ENCODE measurements at places on chromosomes 5 and 9. TPM values are rescaled to one million over a fixed set of nuclear protein-coding genes. Genes with fewer than 3 reads are reported as not detected.

Gene ANKRA2
- 12.6 TPM for total RNA-seq

Gene ANKRD18B
- 13.8 TPM for total RNA-seq

Gene JMY
- total RNA-seq, result 13.9 TPM

Gene CDX1
- total RNA-seq, result not detected

Gene TLR4
- total RNA-seq, result 0.17 TPM

Gene C9orf50
- not detected for total RNA-seq

DNA sequence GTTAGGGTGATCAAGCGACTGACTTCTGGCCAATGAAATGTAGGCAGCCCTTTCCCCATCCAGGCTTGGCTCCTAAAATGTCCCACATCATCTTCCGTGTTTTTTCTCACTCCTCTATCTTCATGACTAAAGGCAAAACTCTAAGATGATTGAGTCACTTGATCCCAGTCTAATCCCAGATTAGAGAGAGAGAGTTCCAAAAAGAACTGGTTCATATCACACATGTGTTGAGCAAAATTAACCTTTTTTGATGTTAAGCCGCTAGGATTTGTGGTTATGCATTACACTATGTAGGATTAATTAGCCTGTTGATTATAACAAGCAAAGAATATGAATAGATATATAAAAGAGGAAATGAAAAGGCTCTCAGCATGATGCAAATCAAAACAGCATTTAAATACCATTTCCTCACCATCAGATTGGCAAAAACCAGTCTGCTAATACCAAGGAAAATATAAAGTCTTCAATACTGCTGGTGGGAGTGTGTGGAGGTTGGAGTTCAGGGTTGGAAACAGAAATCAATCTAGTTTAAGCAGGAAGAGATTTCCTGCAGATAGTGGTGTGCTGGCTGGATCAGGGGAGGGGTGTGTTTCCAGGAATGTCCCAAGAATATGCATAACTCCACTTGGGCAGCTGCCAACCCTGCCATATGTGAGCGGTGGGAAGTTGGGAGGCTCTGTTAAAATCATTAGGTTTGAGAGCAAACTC is 187.6 kb upstream of the S1PR3 start:
- no peak for DNase-seq

GRCh38 chr5:150516011-150516410 is 8.1 kb downstream of the NDST1 start:
- DNase-seq, result no peak

DNA sequence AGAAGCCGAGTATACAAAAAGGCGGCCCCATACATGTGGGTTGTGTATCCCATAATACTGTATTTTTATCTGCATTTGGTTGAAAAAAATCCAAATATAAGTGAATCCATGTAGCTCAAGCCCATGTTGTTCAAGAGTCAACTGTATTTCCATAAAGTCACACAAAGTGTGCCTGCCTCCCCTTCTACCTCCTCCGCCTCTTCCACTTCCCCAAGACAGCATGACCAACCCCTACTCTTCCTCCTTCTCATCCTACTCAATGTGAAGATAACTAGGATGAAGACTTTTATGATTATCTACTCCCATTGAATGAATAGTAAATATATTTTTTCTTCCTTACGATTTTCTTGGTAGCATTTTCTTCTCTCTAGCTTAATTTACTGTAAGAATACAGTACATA is 92.7 kb downstream of the RFX3 start:
- no peak for DNase-seq

GRCh38 chr5:66582499-66583165 is 13.6 kb upstream of the MAST4 start:
- no peak for DNase-seq

- no peak for DNase-seq
Measured at GRCh38 chr5:152592416-152592815, 187.3 kb upstream of the NMUR2 start.

- no peak for DNase-seq
Measured at GRCh38 chr5:68804343-68804742, 289.5 kb upstream of the SLC30A5 start.

DNA sequence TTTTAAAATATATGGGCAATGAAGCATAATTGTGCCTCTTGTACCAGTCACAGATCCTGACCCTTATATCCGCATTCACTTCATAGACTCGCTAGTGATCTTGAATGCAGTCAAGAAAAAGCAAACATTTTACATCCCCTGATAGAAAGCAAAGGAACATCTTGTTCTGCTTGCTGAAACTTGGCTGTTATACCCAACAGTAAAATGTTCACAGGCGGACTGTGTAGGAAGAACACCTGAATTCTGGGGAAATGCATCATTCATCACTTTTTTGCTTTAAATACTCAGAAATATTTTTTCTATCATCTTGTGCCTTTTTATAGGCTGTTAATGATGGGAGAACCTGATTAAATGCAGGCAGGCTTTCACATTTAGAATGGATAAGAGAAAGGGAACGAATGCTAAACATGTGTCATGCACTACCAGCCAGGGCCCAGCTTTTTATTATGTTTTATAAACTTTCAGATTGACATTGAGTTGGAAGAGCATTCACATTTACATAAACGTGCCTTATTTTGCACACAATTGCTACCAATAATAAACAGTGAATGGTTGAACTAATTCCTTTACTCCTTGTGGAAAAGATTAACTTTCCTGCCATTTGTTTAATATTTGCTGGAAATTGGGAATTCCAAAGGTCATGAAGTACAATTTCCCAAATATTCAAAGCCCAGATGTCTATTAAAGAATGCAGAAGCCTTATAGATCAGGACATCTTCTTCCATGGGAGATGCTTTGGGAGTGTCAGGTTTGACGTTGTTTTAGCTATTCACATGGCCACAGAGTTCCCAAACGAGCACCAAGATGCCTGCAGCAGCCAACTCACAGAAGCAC is 756.2 kb downstream of the TLE1 start:
- DNase-seq, result no peak

DNA sequence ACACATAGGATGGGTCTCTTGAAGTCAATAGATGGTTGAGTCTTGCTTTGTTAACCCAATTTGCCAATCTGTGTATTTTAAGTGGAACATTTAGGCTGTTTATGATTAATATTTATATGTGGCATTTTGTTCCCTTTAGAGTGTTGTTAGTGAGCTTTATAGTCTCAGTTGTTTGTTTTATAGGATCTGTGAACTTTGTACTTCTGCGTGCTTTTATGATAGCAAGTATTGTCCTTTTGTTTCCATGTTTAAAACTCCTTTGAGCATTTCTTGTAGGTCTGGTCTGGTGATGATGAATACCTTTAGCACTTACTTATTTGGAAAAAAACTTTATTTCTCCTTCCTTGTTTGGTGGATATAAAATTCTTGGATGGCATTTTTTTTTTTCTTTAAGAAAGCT is 23.8 kb downstream of the SELENOP start:
- DNase-seq, result no peak

- DNase-seq, result no peak
Measured at GRCh38 chr5:32443541-32444430, 754 bp downstream of the ZFR start.

DNA sequence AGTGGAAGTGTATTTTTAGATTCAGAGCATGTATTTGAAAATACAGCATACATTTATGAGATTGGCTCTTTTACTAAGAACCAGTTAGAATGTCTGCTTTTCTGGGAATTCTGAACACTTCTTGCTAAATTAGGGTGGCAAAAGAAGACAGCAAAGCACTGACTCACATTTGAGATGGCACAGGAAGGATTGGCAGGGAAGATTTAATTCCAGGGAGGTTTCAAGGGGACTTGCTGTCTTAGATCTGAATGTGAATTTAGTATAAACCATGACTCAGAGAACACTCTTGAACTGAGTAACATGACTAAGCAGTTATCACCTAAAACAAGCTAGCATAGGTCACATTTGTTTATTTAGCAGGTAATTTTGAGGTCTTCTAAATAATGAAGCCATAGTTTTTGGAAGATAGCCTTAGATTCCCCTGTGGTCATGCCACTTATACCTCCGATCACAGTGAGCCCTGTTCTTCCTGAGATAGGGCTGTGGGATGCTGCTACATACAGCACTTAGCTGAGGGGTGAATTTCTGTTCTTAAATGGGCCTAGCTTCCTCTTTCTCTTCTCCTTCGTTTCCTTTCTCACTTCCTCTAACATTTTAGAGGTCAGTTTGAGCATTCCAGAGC is 173.8 kb downstream of the PCSK1 start:
- DNase-seq, result no peak

DNA sequence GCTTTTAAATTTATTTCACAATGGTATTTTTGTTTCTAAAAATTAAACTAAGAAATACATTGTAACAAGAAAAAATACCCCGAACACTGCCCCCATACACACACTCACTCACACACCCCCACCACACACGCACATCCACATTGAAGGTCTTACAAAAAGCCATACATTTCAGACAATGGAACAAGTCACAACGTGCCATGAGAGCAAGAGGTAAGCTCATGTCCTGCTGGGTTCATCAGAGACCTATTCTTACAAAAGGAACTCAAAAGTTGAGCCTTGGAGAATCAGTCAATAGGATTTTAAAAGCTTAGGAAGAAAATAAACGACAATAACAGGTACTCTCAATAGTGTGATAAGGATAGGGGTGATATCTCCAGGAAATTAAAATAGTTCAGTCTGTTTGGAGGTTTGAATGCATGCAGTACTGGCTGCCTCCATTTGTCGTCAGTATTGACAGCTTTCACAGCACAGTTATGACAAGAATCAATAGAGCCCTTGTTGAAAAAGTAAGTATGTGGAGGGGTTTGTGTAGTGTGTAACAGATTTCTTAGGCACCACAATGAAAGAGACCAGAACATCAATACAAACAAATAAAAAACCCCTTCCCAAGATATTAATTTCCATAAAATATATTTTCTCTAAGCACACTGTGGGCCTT is 1826.2 kb upstream of the CDH6 start:
- no peak for DNase-seq

DNA sequence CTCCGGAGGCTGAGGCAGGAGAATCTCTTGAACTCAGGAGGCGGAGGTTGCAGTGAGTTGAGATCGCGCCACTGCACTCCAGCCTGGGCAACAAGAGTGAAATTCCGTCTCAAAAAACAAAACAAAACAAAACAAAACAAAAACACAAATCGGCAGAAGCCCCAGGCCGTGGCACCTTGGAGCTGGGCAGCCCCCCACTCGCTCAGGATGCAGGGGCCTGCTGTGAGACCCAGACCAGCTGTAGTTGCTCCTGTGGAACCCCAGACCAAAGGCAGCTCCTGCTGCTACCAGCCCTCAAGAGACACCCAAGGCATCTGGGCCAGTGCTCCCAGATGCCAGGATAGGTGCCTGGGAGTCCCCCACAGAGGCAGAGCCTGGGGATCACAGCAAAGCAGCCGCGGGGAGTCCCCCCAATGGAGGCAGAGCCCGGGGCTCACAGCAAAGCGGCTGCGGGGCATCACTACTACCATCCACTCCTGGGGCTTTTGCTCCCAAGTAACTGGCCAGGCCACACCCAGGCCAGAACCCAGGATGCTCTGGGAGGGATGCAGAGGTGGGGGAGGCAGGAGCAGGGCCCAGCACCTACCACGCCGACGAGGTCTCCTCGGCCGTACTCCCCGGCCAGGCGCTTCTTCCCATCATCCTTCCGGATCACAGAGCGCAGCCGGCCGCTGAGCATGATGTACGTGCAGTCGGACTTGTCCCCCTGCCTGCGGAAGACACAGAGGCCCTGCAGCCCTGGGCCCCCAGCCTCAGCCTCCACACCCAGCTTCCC is 37.7 kb upstream of the NSMF start:
- DNase-seq, result no peak

GRCh38 chr5:139137697-139138096 is 60.5 kb downstream of the SIL1 start:
- DNase-seq, result no peak

- no peak for DNase-seq
Measured at GRCh38 chr5:177357459-177358351, at the start of gene RGS14. RGS14 (plus strand) TSS chr5:177357924; CDS start chr5:177358025, 101 bp downstream.

DNA sequence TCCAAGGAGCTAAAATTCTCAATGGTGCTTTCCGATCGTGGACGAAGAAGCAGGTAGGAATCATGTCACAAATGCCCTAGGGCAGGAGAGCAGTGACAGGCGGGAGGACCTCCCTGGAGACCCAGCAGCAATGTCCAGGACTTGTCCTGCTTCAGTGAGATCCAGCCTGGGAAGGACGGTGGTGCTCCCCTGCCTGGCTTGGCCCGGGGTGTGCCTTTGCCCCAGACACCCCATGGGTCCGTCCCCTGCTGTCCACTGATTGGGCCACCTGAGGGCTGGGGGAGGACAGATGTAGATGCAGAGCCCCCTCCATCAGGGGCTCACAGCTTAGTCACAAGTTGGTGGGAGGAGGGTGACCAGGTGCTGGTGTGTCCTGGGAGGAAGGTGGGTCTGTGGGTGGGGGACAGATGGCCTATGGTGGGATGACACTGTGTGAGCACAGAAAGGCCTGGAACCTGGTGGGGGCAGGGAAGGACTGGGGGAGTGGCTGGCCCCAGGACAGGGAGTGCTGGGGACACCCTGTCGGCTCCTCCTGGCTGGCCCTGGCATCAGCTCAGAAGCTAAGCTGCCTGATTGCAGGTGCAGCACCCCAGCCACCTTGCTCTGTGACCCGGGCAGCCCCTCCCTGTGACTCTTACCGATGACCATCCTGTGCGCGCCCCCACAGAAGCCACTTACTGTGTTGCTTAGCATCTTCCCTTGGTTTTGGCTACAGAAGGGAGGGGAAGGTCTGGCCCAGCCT is 82.0 kb downstream of the PHF2 start:
- DNase-seq, result no peak

- no peak for DNase-seq
Measured at GRCh38 chr9:78900500-78900899, 603.6 kb downstream of the PSAT1 start.

GRCh38 chr5:160270704-160271103 is 41.4 kb downstream of the FABP6 start:
- DNase-seq, result no peak

DNA sequence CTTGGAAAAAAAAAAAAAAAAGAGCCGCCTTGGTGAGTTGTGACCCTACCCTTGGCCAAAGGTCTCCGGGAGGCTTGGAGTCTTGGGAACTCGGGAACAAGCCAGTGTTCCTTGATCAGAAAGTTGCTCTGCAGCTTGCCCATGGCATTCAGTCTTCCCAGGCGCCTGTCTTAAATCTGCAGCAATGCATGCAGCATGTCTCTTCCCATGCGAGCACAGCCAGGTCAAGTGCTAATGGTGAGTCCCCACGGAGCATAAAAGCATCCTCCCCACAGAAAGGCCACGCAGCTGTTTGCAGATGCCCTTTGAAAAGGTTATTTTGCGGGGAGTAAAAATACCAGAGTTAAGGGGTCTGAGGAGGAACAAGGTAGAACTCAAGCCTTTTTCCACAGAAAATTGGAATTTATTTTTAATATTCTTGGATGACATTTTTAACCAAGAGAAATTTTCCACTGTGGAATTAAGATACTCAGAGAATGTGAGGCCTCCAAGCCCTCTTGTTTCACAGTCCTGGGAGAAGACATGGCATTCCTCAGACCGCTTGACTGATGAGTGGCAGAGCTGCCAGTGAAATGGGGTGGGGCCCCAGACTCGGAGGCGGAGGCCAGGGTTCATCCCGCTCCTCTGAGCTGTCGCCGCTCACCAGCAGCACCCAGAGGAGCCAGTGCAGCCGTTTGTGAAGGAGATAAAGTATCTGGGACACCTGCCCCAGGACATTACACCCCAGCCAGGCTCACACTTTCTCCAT is 81.6 kb downstream of the CYFIP2 start:
- DNase-seq, result no peak

GRCh38 chr9:116000748-116001329 is 152.8 kb upstream of the PAPPA start:
- no peak for DNase-seq

Measured in H1 (cell line).